Muscle of leg (tissue), 16 donors: ENCODE measurements at places on chromosomes 7 and 10.

GRCh38 chr10:26486990-26487850 lies 49.1 kb downstream of the APBB1IP start:
- peak; percentile 94 for DNase-seq
- H3K27me3 ChIP-seq: no peaks in the 10 kb centered on the region
- no peak overlapping the region for H3K4me3 ChIP-seq
- H3K36me3 ChIP-seq: no peaks in the 10 kb centered on the region
- H3K4me1 ChIP-seq: no peaks in the 10 kb centered on the region

DNA sequence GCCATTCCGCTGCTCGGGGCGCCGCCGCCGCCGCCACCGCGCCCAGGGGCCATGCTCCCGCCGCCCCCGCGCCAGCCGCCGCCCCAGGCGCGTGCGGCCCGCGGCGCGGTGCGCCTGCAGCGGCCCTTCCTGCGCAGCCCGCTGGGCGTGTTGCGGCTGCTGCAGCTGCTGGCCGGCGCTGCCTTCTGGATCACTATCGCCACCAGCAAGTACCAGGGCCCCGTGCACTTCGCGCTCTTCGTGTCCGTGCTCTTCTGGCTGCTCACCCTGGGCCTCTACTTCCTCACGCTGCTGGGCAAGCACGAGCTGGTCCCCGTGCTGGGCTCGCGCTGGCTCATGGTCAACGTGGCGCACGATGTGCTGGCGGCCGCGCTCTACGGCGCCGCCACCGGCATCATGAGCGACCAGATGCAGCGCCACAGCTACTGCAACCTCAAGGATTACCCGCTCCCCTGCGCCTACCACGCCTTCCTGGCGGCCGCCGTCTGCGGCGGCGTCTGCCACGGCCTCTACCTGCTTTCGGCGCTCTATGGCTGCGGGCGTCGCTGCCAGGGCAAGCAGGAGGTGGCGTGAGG lies 383 bp downstream of the MARVELD1 start:
- H3K27me3 ChIP-seq: no peaks in the 10 kb centered on the region
- H3K4me3 ChIP-seq: peak overlapping the region; percentile 67

- H3K4me1 ChIP-seq: peaks cover 60% of the 10 kb centered on the region
- peaks cover 27% of the 10 kb centered on the region for H3K27me3 ChIP-seq
- peaks cover 5% of the 10 kb centered on the region for H3K36me3 ChIP-seq
- no peak for DNase-seq
These were observed 534 bp downstream of the FZD9 start for GRCh38 chr7:73433924-73434700.

DNA sequence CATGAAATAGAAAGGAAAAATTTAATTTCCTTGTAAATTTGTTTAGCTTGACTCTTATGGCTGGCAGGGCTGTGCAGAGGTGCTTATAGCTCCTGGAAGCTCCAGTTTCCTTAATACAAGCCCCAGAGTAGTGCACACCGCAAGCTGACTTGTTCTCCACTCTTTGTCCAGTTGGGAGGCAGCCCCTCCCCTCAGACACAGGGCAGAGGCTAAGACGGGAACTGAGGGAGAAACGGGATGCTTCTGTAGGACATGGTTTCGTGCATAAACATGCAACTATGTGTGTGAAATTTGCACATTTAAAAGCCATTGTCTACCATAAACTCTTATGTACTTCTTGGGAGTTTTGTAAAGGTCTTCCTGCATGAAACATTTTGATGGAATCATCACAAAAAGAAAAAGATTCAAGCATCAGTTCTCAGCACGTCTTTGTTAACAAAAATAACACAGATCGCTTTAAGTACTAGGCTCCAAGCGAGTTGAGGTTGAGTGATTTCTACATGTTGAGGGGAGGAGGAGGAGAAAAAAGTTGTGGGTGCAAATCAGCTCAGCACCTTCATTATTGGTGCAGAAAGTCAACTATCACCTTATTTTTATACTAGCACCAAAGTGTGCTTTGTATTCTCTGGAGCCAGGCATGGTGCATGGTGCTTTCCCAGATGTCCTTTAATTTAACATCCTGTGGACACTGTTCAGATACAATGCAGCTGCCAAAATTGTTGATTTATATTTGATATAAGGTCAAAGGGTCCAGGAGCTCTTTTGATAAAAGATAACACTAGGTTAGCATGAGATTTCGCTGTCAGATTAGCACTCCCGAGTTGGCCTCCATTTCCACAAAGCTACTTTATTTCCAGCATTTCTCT lies 124.5 kb downstream of the CHN2 start:
- H3K36me3 ChIP-seq: no peaks in the 10 kb centered on the region
- no peak overlapping the region for H3K4me3 ChIP-seq
- peaks cover 3% of the 10 kb centered on the region for H3K4me1 ChIP-seq

GRCh38 chr10:63409465-63410027 lies 56.2 kb downstream of the JMJD1C start:
- H3K27me3 ChIP-seq: no peaks in the 10 kb centered on the region
- H3K4me1 ChIP-seq: no peaks in the 10 kb centered on the region
- no peak overlapping the region for H3K4me3 ChIP-seq
- H3K27ac ChIP-seq: no peak overlapping the region

GRCh38 chr7:2856388-2857169 lies 12.5 kb upstream of the GNA12 start:
- peaks cover 7% of the 10 kb centered on the region for H3K4me1 ChIP-seq
- no peaks in the 10 kb centered on the region for H3K27me3 ChIP-seq
- no peak overlapping the region for H3K4me3 ChIP-seq
- no peak for DNase-seq
- H3K36me3 ChIP-seq: no peaks in the 10 kb centered on the region
